ENCODE measurements at places on chromosomes 6 and 20.
A peak's percentile ranks its signal among the peaks of the same experiment; 100 is the strongest.

DNA sequence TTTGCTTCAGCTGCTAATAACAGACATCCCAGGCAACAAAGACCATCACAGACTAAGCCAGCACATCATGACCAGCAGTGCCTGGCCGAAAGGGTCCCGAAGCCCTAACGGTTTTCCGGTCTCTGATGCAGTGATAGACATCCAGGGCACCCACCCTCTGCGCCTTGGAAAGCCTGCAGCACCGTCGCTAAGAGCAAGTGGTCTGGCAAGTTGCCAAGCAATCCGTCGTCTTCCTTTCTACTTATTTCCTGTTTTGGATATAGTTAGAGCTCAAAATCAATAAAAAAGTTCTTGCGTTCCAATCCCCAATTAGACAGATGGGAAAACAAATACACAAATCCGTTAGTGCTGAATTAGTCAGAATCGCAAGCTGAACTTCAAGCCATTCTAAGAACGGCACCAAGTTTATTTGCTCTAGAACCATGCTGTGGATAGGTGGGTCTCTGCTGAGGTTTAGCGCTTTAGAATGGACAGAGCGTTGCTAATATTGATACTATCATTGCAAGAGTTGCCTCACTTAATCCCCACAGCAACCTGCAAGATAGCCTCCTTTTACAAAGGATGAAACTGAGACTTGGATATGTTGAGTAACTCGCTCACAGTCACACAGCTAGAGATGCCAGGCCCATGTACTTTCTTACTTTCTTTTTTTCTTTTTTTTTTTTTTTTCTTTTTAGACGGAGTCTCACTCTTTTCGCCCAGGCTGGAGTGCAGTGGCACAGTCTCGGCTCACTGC, 163.3 kb upstream of the SNX9 start:
- DNase-seq, result no peak

- DNase-seq, result no peak
Measured at GRCh38 chr6:146305092-146305491, 238.5 kb upstream of the RAB32 start.

DNA sequence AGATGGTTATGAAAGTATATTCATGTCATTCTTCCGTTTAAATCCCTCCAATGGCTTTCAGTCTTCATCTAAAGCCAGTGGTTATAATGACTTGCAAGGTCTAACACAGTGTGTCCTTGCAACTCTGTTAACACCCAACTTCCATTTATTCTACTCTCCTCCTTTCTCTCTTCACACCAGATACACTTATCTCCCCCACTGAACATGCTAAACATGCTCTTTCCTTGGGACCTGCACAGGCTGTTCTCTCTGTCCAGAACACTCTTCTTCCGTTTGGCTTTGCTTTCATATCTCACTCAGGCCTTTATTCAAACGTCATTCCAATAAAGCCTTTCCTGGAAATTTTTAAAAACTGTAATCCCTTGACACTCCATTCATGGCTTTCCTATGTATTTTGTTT, 91.5 kb downstream of the EPHA7 start:
- DNase-seq, result no peak

DNA sequence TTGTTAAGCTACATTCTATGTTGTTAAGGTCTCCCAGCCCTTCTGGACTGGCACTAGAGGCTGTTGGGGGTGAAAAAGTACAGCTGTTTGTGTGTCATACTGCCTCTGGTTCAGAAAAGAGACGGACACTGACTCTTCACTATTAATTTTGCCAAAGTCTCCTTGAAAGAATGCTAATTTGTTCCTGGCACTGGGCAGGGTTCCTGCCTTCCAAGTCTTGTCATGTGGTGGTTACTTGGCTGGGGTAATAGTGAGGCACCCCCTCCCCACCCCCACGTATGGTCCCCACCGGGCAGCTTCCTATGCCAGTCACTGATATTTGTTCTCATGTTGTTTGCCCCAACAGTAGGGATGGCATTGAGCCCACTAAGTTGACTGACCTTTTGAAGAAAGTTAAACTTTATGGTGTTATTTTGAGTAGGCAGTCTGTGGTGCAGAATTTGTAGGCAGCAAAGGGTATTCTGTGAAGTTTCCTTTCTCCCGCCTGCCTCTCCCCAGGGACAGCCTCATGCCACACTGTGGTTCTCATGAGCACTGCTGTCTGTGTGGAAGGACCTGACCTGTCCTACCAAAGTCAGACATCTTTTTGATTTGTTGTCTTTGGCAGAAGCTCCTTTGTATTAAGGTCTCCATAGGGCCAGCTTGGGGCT, 8.7 kb downstream of the CDS2 start:
- no peak for DNase-seq

DNA sequence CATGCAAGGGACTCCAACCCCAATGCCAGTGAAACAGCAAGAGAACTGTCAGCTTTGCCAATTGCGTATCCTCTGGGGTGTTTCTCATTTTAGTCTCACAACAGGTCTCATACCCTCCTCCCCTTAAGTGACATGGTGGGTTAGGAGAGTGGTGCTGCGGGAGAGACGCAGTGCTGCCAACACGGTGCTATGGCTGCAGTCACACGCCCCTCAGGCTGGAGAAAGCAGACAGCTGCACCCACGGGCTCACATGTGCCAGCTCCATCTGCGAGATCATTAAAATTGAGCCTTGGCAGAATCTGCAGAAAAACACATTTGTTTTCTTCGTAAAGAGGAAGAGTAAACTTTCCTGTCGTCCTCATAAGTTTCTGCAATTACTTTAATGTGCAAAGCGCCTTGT, 114.7 kb downstream of the ANKRD60 start:
- no peak for DNase-seq

DNA sequence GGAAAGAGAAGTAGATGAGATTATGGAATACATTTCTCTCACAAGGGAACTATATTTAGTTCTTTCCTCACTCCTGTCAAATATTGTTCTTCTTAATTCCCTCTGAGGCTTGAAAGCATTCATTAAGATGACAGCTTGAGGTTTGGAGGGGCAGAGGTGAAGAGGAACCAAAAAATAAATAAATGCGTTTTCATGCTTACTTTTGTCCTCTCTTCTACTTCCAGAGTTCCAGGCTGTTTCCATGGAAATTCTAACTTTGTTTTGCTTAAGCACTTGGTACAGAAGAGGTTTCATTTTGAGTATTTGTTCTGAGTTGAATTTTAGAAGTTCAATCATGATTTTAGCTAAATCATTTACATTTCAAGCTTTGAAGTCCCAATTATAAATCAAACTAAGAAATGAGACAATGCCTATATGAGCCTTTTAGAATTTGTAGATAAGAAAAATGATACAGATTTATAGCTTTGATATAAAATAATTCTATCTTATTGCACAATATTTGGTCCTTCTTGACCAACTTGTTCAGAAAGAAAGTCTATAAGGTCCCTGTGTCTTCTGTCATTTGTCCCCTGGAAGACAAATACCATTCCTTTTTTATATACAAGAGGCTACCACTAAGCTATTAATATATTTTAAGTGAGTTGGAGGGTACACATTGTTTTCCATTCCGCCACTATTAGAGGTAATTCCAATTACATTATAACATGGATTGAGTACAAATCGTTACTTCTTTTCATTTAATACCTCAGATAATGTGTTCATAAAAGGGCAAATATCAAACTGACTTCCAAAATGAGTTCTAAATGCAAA, 16.3 kb downstream of the RBM24 start:
- DNase-seq, result no peak

- no peak for DNase-seq
Measured at GRCh38 chr6:158663625-158664165, 13.8 kb downstream of the SYTL3 start.

DNA sequence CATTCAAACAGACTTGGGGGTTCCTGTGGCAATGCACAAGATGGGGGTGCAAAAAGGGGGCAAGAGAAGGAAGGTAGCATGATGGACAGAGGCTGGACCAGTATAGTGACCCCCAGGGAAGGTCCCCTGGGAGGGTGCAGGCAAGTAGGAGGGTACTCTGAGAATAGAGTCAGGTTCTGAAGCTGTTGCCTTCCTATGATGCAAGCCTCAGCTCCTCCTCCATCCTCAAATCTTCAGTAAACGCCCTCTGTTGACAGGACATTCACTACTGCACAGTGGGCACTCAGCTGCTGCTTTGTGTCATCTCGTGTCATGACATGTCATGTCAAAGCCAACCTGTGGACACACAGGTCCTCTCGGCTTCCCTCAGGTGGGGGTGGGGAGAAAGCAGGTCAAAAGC, 5.8 kb upstream of the SDCBP2 start:
- DNase-seq, result no peak

DNA sequence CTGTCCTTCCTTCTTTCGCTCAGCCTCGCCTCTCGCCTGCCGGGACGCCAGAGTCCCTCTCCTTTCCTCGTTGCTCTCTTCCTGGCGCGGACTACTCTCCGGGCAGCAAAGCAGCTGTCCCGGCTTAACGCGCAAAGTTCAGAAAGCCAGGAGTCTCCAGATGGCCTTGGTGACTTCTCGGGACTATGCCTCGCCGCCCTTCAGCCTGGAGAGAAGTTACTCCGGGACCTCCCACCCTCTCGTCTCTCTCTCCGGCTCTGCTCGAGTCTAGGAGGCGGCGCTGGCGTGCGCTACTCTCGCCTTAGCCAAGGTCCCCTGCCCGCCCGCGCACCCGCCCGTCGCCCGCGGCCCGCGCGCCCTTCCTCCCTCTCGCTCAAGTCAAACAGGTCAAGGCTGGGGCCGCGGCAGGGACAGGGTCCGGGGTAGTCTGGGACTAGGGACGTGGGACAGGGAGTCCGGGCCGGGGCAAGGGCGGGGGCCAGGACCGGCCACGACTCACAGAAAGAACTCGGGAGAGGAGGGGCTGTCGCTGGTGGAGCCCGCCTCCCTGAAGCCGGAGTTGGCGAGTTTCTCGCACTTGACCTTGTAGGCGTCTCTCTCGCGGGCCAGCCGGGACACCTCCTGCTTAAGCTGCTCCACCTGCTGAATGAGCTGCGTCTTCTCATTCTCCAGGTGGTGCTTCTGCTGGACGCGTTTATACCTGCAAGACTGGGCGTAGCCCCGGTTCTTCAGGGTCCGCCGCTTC, 1.5 kb downstream of the MAFB start:
- DNase-seq, result no peak

DNA sequence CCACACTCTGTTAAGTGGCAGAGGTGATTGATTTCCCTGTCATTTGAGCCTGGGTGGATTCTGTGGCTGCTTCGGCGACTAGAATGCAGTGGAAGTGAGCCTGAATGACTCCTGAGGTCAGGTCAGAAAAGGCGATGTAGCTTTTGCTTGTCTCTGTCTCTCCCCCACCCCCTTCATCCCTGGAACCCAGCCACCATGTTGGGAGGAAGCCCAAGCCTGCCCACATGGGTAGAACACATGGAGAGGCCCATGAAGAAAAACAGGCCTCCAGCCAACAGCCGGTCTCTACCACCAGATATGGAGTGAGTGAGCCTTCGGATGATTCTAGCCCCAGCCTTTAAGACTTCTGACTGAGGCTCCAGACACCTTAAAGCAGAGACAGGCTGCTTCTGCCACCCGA, 181.0 kb downstream of the TFAP2C start:
- DNase-seq, result no peak

- peak; percentile 66 for DNase-seq
Measured at GRCh38 chr6:39225946-39226437, 3.3 kb downstream of the KCNK5 start.

DNA sequence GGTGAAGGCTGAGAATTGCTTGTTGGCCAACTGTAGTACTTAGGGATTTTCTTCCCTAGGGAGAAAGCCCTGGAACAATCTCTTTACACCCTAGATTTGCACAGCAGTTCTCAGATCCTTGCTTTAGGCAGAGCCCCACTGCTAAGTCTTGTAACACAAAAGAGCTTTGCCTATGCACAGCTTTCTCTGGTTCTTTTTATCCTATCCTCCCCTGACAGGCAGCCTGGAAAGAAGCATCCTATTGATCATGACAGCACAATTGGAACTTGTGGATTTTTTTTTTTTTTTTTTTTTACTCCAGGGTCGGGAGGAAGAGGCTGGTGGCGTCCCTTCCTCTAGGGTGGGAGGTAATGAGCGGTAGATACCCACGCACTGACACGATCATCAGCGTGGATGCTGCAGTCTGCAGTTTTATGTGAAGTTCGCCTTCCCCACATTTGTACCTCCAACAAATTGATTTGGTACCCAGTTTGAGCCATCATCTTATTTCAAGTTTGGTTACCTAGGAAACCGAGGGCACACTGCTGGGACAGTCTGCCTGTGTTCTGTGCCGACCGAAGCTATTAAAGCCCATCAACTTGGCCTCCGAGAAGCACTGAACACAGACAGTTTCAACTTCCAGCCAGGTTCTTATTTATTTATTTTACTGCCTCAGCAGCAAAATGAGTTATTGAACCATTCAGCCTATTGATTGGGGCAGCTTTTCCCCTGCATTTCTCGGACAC, 110.1 kb downstream of the NRN1 start:
- DNase-seq, result no peak

- no peak for DNase-seq
Measured at GRCh38 chr6:111958534-111958933, 85.3 kb upstream of the FYN start.

DNA sequence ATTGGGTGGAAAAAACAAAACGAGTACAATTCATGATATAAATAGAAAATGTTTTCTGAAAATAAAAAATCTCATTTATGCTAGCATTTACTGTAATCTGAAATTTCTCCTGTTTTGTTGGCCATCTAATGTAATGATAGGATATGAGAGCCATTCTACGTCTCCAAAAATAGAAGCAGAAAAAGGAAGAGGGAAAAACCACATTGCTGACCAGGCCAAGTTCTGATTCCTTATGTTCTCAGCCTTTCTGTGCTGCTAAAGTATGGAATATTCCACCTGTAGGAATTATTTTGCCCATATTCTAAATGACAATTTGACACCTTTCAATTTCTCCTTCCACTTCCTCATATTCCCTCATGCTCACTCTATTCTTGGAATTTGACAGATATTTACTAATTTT, 110.2 kb downstream of the TBXT start:
- no peak for DNase-seq

- no peak for DNase-seq
Measured at GRCh38 chr6:14306151-14306906, 188.8 kb downstream of the CD83 start.

DNA sequence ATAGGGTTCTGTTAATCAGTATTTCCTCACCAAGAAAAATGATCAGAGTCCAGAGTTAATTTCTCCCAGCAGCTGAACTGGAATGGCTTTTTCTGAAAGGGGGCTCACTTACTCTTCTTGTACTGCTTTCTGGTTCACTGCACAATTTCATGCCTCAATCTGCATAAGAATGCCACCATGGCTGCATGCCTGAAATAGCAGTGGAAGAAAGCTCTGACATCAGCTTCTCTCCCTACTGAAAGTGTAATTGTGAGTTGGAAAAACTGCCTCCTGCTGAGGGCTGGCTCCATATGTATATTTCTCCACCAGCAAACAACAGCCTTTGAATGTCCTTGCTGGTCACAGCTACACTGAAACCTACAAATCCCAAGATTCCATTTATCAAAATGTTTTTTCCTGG, 1027.2 kb upstream of the GJE1 start:
- DNase-seq, result no peak

GRCh38 chr6:15754035-15754705, 91.3 kb upstream of the DTNBP1 start:
- no peak for DNase-seq
